ENCODE measurements at places on chromosomes 13 and 19. TPM values are rescaled to one million over a fixed set of nuclear protein-coding genes. Genes with fewer than 3 reads are reported as not detected.

- H3K27me3 ChIP-seq, result no peaks in the 10 kb centered on the region
- H3K36me3 ChIP-seq, result no peaks in the 10 kb centered on the region
- DNase-seq, result no peak
- H3K4me1 ChIP-seq, result no peaks in the 10 kb centered on the region
Observed at GRCh38 chr19:8648240-8648639, 17.8 kb downstream of the NFILZ start.

- no peak overlapping the region for H3K27ac ChIP-seq
- H3K36me3 ChIP-seq, result no peaks in the 10 kb centered on the region
- no peak overlapping the region for H3K4me3 ChIP-seq
Observed at GRCh38 chr13:89568746-89569145, 1778.7 kb upstream of the MIR17HG start.

- H3K36me3 ChIP-seq, result no peaks in the 10 kb centered on the region
- H3K4me3 ChIP-seq, result no peak overlapping the region
- no peak for DNase-seq
- H3K4me1 ChIP-seq, result no peaks in the 10 kb centered on the region
- no peaks in the 10 kb centered on the region for H3K27me3 ChIP-seq
- H3K27ac ChIP-seq, result no peak overlapping the region
Observed at GRCh38 chr13:95564733-95565291, 12.3 kb downstream of the CLDN10 start.

- H3K4me1 ChIP-seq, result no peaks in the 10 kb centered on the region
- H3K27me3 ChIP-seq, result no peaks in the 10 kb centered on the region
- no peak for DNase-seq
- no peak overlapping the region for H3K4me3 ChIP-seq
Observed at GRCh38 chr19:32442650-32443049, 37.1 kb downstream of the DPY19L3 start.

GRCh38 chr13:31725841-31726240 is 13.5 kb upstream of the RXFP2 start:
- DNase-seq, result no peak
- no peaks in the 10 kb centered on the region for H3K4me1 ChIP-seq
- H3K27me3 ChIP-seq, result no peaks in the 10 kb centered on the region
- no peaks in the 10 kb centered on the region for H3K36me3 ChIP-seq

KLF1 gene
- 0.26 TPM for total RNA-seq

PSG6 gene
- total RNA-seq, result not detected

CFAP97D2 gene
- total RNA-seq, result not detected

TUBA3C gene
- not detected for total RNA-seq

LHB gene
- not detected for total RNA-seq

KLK7 gene
- 1.5 TPM for total RNA-seq

SERPINE3 gene
- total RNA-seq, result not detected
